Muscle of leg (tissue), 16 donors: ENCODE measurements at places on chromosomes 6 and 20. TPM values are rescaled to one million over a fixed set of nuclear protein-coding genes. Genes with fewer than 3 reads are reported as not detected.

Gene OPRM1
- not detected for total RNA-seq

Gene BPI
- 0.40 TPM for total RNA-seq

Gene BTN3A1
- total RNA-seq = 25.1 TPM

Gene DNAH8
- 2.2 TPM for total RNA-seq

Gene ARG1
- total RNA-seq = 0.27 TPM

Gene CAGE1
- total RNA-seq = 0.04 TPM

DNA sequence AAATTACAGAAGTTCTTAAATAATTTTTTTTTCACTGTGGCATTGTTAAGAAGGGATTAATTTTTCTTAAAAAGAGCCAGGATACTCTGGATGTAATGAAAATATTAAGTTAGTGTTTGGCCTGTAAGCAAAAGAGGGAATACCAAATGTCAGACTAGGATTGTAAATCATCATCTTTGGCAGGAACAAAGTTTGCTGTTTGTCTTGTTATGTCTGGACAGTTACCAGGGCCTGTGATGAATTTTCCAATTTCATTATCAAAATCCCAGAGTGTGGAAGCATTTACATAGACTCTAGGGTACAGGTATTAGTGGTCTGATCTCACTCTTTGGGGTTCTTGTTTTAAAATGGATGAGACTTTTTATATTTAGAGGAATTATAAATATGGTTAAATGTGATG lies 26.1 kb downstream of the CEP57L1 start:
- H3K27ac ChIP-seq = no peak overlapping the region
- peak; percentile 44 for DNase-seq
- no peaks in the 10 kb centered on the region for H3K36me3 ChIP-seq
- no peaks in the 10 kb centered on the region for H3K27me3 ChIP-seq
- no peaks in the 10 kb centered on the region for H3K4me1 ChIP-seq

- no peak overlapping the region for H3K4me3 ChIP-seq
- DNase-seq = no peak
- peaks cover 8% of the 10 kb centered on the region for H3K4me1 ChIP-seq
- H3K36me3 ChIP-seq = peaks cover 56% of the 10 kb centered on the region
Measured at GRCh38 chr20:62161347-62161746, 17.8 kb downstream of the SS18L1 start.

DNA sequence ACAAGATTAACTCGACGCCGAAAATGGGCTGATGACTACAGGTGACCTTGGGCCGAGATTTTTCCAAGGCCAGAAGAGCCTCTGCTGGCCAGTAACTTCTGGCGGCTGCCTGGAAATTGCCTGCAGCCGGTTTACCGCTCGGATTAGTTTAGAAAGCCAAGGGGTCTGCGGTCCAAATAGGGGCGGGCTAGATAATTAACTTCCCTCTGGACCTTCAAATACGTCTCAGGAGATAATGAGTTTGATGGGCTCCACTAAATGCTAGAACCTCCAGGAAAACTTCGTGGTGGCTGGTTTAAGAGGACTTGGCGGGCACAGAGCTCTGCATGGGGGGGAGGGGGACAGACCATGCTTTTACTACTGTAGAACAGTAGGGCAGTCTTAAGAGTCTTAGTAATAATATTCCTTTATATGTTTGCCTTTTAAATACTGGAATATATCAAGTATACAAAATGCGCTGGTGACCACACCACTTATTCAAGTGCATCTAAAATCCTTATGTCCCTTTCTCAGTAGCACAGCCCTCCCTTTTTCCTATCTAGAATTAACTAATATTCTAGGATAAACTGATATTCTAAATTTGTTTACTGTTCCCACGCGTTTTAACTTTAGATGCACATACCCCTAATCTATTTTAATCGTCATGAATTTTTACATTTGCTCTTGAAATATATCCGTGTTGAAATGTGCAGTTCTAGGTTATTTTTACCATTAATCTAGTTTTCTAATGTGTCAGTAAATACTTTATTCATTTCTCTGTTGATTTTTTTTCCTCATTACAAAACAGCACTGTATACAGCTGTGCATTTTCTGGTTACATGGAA lies 107.5 kb upstream of the PRSS16 start:
- H3K27me3 ChIP-seq = no peaks in the 10 kb centered on the region
- no peaks in the 10 kb centered on the region for H3K36me3 ChIP-seq
- peak overlapping the region; percentile 82 for H3K4me3 ChIP-seq
- peak; percentile 70 for DNase-seq

GRCh38 chr6:42251911-42252637 lies 34.4 kb upstream of the MRPS10 start:
- DNase-seq = peak; percentile 92
- peaks cover 46% of the 10 kb centered on the region for H3K36me3 ChIP-seq
- H3K4me3 ChIP-seq = no peak overlapping the region

DNA sequence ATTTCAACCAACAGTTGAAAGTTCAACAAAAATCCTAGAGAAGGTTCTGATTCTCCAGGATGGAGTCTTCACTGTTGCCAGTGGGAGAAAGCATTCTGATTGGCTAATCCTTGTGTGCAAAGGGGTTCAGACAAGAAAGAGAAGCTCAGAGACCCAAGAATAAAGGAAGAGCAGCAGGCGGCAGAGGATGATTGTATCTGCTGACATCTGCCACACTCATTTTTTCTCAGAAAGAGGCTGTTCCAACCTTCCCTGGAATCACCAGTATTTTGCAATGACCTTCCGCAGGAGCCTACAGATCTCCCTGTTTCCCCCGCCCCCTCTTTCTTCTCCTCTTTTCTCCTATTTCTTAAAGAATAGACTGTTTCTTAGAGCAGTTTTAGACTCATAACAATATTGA lies 376.7 kb downstream of the CDH26 start:
- no peak overlapping the region for H3K4me3 ChIP-seq
- no peak overlapping the region for H3K27ac ChIP-seq
- no peaks in the 10 kb centered on the region for H3K36me3 ChIP-seq
- no peak for DNase-seq
- no peaks in the 10 kb centered on the region for H3K4me1 ChIP-seq
- H3K27me3 ChIP-seq = no peaks in the 10 kb centered on the region

DNA sequence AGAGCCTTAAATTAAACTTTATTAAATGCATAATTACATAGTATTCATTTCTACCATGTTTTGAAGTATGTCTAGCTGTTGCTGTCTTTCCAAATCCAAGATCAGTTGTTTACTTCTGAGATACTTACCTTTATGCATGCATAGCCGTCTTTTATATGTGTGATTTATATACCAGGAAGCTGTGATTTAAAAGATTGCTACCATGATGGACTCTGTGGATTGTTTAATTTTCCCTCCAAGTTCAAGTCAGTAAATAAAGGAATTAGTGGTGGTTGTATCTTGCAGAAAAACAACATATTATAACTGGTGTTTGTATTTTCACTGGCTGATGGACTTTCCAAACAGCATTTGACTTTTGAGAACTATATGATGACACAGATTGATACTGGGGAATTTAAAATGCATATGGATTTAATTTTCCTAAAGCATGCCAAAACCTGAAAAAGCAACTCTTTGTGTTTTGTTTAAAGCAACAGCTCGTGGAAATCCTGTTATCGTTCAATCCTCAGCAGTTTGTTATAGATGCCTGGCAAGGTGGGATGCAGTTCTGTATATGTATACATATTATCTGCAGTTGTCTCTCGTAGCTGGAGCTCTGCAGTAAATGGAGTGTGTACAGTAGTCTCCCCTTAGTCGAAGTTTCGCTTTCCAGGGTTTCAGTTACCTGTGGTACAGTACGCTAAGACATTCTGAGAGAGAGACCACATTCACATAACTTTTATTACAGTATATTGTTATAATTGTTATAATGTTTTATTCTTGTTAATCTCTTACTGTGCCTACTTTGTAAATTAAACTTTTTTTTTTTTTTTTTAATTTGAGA lies 77.1 kb downstream of the CBFA2T2 start:
- H3K4me3 ChIP-seq = no peak overlapping the region
- DNase-seq = peak; percentile 38
- H3K4me1 ChIP-seq = peaks cover 13% of the 10 kb centered on the region
- no peaks in the 10 kb centered on the region for H3K27me3 ChIP-seq
- no peak overlapping the region for H3K27ac ChIP-seq

GRCh38 chr6:23339268-23339667 lies 769.9 kb downstream of the HDGFL1 start:
- DNase-seq = no peak
- no peak overlapping the region for H3K27ac ChIP-seq
- no peaks in the 10 kb centered on the region for H3K36me3 ChIP-seq
- H3K4me1 ChIP-seq = no peaks in the 10 kb centered on the region
- no peaks in the 10 kb centered on the region for H3K27me3 ChIP-seq

DNA sequence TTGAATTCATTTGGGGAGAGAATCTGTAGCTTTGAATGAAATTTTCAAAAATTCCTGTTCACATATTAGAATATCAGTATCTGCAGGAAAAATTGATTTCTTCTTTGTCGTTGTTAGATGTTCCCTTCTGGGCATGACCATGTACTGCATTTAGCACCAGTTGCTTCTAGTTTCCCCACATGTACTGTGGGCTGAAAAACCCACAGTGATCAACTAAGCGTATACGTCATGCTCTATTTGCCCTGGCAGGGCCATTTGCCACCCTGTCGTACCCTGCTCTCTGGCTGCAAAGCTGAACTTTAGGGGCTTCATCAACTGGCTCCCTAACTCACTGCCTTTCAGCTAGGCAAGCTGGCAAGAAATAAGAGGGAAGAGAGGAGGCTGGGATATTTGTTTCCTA lies 340.7 kb upstream of the TSHZ2 start:
- H3K27me3 ChIP-seq = no peaks in the 10 kb centered on the region
- no peak for DNase-seq
- no peak overlapping the region for H3K27ac ChIP-seq
- H3K36me3 ChIP-seq = no peaks in the 10 kb centered on the region
- no peaks in the 10 kb centered on the region for H3K4me1 ChIP-seq

GRCh38 chr6:15351631-15352030 lies 105.8 kb downstream of the JARID2 start:
- no peaks in the 10 kb centered on the region for H3K36me3 ChIP-seq
- H3K4me1 ChIP-seq = peaks cover 11% of the 10 kb centered on the region
- H3K27ac ChIP-seq = no peak overlapping the region
- H3K27me3 ChIP-seq = no peaks in the 10 kb centered on the region

- H3K4me3 ChIP-seq = no peak overlapping the region
- peaks cover 2% of the 10 kb centered on the region for H3K36me3 ChIP-seq
- no peak overlapping the region for H3K27ac ChIP-seq
- no peak for DNase-seq
- H3K27me3 ChIP-seq = no peaks in the 10 kb centered on the region
- H3K4me1 ChIP-seq = no peaks in the 10 kb centered on the region
Measured at GRCh38 chr6:126094411-126094810, 108.1 kb downstream of the TRMT11 start.

- DNase-seq = no peak
- H3K36me3 ChIP-seq = no peaks in the 10 kb centered on the region
Measured at GRCh38 chr6:109513571-109514071, 30.6 kb upstream of the ZBTB24 start.

DNA sequence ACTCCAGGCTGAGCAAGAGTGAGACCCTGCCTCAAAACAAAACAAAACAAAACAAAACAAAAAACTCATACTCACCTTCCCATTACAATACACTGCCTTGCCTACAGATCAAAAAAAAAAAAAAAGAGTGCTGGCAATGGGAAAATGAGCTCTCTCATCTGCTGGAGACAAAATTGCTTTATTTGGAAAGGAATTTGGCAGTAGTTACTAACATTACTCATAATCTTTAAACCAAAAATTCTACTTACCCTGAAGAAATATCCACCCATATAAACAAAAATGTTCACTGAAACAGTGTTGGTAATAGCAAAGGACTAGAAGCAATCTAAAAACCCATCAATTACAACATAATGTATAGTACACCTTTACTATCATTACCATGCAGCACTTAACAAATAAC lies 120.4 kb downstream of the RNGTT start:
- H3K27ac ChIP-seq = no peak overlapping the region
- H3K36me3 ChIP-seq = peaks cover 2% of the 10 kb centered on the region
- H3K4me3 ChIP-seq = no peak overlapping the region
- peak; percentile 61 for DNase-seq

DNA sequence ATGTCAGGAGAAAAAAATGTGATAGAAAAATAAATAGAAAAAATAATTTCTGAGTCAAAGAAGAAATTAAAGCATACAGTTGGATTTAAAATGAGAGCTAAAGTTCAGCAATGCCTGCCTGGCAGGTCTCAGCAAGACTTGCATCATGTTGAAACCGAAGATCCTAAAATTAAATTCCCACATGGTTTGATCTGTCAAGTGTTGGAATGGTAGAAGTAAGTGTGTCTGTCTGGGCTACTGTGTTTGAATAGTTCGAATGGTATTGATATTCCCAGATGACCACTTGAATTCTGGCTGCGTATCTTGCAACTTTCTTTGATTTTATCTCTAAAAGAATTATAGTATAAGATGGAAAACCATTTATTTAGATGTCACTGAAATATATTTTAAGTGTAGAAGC lies 1349.6 kb downstream of the EPHA7 start:
- no peaks in the 10 kb centered on the region for H3K27me3 ChIP-seq
- no peaks in the 10 kb centered on the region for H3K36me3 ChIP-seq
- H3K27ac ChIP-seq = no peak overlapping the region
- H3K4me3 ChIP-seq = no peak overlapping the region

GRCh38 chr20:46216770-46217464 lies 91.4 kb downstream of the CDH22 start:
- H3K4me1 ChIP-seq = peaks cover 29% of the 10 kb centered on the region
- peaks cover 16% of the 10 kb centered on the region for H3K27me3 ChIP-seq
- H3K4me3 ChIP-seq = no peak overlapping the region
- H3K27ac ChIP-seq = no peak overlapping the region

- H3K27ac ChIP-seq = no peak overlapping the region
- DNase-seq = no peak
- H3K27me3 ChIP-seq = no peaks in the 10 kb centered on the region
- H3K4me3 ChIP-seq = no peak overlapping the region
- no peaks in the 10 kb centered on the region for H3K36me3 ChIP-seq
- H3K4me1 ChIP-seq = no peaks in the 10 kb centered on the region
Measured at GRCh38 chr6:79277109-79277508, 42.6 kb upstream of the HMGN3 start.

DNA sequence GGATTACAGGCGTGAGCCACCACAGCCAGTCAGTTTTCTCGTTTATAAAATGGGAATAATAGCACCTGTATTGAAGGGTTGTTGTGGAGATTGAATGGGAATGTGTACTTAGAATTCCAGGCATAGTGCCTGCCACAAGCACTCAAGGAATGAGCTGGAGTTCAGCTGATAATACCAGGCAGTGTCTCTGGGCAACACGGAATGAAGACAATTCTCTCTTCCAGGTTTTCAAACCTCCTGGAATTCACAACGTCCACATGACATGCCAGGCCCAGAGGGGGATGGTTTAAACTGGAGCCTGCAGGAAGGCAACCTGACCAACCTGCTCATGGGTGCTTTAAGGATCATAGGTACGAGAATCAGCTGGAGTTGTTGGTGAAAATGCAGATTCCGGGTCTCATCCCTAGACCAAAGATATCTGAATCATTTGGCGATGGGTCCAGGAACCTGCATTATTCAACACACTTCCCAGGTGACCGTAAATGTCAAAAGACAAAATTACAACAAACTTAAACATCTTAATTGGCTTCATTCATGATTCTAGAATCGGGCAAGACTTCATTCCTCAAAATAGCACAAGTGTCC lies 1.9 kb upstream of the PTPN1 start:
- peaks cover 14% of the 10 kb centered on the region for H3K4me1 ChIP-seq
- no peaks in the 10 kb centered on the region for H3K27me3 ChIP-seq
- no peaks in the 10 kb centered on the region for H3K36me3 ChIP-seq
- DNase-seq = no peak

- no peak overlapping the region for H3K4me3 ChIP-seq
- DNase-seq = no peak
- peaks cover 4% of the 10 kb centered on the region for H3K4me1 ChIP-seq
- no peaks in the 10 kb centered on the region for H3K27me3 ChIP-seq
- H3K36me3 ChIP-seq = no peaks in the 10 kb centered on the region
Measured at GRCh38 chr6:142726616-142727015, 218.4 kb downstream of the HIVEP2 start.
